ENCODE measurements at places on chromosomes 2 and 18.

DNA sequence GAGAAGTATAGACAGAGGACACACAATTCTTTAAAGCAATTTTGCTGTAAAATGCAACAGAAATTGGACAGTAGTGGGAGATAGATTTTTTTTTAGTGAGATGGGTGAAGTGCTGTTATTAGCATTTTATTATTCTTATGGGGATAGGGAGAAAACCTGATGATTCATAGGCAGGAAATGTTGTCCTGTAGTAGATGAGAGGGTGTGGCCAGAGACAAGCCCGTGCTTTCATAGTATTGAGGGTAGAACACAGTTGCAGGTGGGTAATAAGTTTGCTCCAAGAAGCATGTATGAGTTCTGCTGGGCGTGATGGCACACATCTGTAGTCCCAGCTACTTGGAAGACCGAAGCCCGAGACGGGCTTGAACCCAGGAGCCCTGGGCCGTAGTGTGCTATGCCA, 128.3 kb upstream of the ARHGAP28 start:
- DNase-seq = peak; percentile 1

DNA sequence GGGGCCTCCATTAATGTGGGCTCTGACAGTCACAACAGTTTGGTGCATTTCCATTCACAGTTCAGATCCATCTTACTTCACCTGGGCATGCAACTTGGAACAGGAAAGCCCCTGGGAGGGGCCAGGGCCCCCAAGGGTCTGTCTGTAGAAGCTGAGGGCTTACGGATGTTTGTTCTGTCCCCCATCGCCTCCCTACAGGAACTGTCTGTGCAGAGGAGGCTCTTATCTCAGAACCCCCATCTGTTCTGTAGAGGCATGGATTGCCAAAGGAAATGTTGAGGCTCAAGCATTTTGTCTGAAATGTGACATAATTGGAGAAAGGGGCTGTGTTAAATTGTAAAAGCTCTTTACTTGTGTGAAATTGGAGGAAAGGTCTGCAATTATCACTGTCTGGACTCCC, 334.3 kb downstream of the CLIP4 start:
- DNase-seq = no peak

- no peak for DNase-seq
Measured at GRCh38 chr2:239663364-239663924, 262.6 kb upstream of the HDAC4 start.

GRCh38 chr2:36406296-36406695, 50.7 kb downstream of the CRIM1 start:
- no peak for DNase-seq

- no peak for DNase-seq
Measured at GRCh38 chr2:132403146-132403545, 13.5 kb upstream of the GPR39 start.

DNA sequence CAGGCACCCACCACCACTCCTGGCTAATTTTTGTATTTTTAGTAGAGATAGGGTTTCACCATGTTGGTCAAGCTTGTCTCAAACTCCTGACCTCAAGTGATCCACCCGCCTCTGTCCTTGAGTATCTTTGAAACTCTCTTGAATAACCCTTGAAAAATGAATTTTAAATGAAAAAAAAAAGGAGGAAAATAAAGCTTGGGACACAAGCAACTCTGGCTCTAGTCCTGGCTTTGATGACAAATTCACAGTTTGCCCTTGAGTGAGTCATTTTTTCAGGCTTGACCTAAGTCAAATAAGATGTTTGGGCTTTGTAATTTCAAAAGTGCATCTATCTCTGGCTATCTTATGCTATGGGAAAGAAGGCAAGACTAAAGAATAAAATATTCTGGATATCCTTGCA, 79.0 kb upstream of the TRIB2 start:
- peak; percentile 44 for DNase-seq

GRCh38 chr2:8799004-8799403, 38.4 kb downstream of the KIDINS220 start:
- DNase-seq = no peak

- no peak for DNase-seq
Measured at GRCh38 chr2:47028846-47029560, 113.4 kb upstream of the MCFD2 start.
